ENCODE measurements at places on chromosomes 11 and 22.
A peak's percentile ranks its signal among the peaks of the same experiment; 100 is the strongest.

DNA sequence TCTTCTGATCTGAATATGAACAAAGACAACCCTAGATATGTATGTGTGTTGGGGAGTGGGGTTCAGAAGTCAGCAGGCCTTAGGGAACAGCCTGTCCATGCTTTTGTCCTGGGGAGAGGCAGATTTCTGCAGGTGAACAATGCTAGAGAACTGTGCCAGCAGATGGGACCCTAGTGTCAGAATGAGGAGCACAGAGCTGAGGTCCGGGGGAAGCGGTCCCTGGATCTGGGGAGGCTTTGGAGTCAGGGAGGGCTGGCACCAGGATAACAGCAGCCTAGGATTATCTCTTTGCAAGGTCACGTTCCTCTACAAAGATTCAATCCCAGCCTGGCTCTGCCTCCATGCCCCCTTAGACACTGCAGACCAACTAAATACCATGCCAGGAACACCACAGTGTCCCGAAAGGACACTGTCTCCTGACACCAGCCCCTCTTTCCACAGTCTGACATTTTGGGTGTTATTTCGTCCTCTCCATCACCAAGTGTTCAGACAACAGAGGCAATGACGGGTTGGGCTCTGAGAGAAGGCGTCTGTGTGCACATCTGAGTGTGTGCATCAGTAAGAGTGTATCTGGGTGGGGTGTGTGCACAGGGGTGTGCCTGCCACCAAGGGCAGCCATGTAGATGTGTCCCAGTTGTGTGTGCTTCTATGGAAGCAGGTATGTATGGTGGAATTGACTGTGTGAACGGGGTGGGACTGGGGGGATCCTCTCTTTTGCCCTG, 43.5 kb downstream of the EIF3F start:
- no peak for DNase-seq

DNA sequence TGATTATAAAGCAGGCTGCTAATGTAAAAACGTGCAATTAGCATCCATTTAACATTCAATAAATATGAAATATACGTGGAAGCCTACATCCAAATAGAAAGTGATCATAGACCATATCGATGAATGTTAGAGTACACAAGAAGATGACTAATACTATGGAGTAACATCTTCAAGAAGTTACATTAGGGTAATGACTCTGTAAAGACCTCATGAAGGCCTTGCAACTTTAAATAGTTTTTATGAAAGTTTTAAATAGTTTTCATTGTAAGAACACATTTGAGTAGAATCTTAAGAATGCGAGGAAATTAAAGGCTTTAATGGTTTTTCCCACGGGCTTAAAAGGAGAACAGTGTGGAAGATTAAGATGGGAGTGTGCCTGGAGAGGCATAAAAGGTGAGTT, 1.4 kb downstream of the TRIM34 start:
- DNase-seq, result peak; percentile 61

DNA sequence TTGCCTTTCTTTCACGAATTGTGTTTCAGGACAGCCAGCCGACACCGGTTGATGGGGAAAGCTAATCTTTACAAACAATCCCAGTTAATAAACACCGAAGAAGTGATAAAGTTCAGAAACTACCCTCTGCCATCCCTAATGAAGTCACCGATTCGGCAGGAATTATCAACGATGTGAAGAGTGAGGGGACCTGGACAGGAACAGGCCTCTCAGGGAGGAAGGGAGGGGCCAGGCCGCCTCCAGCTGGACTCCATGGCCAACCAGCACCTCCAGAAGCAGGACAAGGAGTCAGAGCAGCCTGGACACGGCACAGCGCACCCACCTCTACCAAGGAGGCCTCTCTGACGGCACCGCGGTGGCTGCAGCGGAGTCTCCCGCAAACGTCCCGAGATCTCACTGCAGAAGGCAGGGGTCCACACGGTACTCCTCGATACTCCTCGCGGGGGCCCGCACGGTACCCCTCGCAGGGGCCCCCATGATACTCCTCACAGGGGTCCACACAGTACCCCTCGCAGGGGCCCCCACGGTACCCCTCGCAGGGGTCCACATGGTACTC, 3.9 kb downstream of the TOLLIP start:
- no peak for DNase-seq

DNA sequence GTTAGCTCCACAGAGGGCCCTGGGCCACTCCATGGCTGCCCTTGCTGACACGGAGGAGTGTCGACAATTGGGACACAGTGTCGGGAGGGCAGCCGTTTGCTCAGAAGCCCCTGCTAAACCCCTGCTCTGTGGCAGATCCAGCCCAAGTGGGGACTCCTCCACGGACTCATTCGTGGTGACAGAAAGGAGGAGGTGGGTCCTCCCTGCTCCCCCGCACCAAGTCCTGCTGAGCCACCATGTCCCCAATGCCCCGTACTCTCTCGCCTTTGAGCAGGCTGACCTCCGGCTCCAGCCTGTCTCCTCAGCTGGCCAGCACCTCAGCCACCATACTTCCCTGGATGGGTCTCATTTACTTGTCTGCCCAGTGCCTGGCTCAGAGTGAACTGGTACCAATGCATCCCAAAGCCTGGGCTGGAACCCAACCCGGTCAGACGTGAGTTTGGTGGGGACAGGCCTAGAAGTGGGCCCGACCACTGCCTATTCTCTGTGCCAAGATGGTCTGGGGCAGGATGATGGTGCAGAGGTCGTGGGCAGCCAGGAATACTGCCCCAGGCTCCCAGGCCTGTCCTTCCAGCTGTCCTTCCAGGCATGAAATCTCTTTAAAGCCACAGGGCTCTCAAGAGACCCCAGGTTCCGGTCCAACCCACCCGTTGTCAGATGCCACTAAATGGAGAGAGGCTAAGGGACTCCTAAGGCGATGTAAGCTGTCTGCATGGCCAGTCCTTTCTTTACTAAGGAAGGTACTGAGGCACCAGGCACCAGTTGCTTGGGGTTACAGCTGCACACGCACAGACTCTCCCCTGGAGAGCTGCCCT, 4.3 kb downstream of the CBX6 start:
- no peak for DNase-seq

DNA sequence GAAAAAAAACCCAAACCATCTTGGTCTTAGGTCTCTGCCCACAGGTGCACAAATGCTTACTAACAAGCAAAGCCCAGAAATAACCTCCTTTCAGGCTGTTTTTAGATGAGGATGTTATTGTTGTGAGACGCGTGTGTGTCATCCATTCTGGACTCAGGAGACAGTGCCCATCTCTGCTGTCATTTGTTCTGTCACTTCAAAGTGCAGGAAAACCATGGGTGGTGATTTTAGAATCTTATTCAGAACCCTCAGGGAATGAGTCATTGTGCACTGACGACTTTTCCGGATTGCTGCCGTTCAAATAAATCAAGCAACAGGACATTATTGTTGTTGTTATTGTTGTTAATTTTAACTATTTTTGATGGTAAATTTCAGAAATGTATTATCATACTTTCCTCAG, 110.3 kb downstream of the LRRC32 start:
- no peak for DNase-seq

GRCh38 chr11:8772571-8773519, 90.3 kb downstream of the RPL27A start:
- peak; percentile 58 for DNase-seq

DNA sequence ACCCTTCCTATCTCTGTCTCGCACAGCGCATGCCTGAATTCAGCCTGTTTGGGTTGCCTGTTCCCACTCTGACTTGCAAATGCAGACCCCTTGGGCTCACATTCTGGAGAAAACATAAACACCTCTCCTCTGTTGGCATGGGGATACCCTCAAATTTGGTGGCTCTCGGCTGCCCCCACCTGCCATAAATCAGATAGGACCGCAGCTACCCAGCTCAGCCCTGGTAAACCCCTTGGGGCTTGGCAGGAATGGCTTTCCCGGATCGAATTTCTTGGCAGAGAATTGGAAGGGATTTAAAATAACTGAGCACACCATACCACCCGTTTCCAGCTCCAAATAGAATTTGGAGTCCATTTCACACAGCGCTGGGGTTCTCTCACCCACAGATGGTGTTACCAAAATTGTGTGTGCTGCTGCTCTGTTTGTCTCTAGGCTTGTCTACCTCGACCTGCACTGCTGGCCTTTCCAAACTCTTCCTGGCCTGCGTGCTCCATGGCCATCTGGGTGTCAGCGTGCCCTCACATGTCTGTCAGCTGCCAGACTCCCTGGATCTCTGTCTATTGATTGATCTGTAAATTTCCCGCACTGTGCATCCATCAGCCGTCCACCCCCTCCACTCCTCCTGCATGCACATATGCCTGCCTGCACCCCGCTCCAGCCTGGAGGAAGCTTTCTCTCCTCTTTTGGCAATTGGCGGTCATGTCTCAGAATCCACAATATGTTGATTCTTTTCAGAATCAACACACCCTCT, 134.0 kb downstream of the NTM start:
- DNase-seq, result peak; percentile 42

- peak; percentile 42 for DNase-seq
Measured at GRCh38 chr22:20268279-20269012, at the start of gene RTN4R. RTN4R (minus strand) TSS chr22:20268318; CDS start chr22:20268092, 226 bp downstream.

DNA sequence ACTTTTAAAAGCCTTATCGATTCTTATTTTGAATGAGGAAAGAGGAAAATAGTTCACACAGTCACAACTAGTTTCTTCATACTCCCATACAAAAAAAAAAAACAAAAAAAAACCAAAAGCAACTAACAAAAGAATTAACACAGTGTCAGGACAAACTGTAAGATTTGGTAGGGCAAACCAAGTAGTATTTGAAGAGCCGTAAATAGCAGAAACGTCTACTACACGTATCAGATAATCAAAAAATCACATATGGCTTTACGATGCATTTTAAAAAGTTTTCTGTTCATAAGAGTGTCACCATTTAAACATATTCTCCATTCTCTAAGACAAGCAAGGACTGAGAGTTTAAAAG, 2.3 kb downstream of the PICALM start:
- DNase-seq, result no peak

- DNase-seq, result no peak
Measured at GRCh38 chr11:126138636-126139035, 72.8 kb downstream of the RPUSD4 start.

DNA sequence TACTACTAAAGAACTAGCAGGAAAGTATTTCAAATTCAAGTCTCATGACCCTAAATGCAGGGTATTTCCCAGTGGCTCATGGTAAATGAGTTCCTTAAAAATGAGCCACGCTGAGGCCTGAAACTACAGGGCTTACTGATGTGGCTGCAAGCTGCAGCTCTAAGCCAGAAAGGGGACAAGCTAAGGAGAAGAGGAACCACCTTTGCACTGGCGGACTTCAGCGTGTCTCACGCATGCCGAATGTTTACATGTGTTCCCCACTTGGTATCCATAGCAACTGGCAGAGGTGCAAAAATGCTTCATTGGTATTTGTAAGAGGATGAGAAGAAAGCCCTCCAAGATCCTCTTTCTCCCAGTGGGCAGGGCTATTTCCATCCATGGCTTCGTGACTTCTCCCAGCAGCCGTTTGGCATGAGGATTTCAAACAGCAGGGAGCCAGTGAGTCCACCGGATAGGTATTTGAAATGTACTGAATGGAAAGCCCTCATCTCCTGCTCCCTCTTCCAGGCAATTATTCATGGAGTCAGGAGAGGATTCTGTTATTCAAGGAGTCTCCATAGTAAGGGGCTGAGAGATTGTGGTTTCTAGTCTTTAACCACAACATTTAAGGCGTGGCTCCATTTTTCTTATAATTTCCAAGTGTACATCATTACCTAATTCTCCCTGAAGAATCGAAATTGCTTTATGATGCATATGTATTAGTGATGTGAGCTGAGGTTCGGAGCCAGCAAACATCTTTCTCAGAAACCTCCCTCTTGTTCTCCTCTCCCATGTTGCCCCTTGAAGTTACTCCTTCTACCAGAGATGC, 55.3 kb upstream of the CD44 start:
- peak; percentile 100 for DNase-seq

DNA sequence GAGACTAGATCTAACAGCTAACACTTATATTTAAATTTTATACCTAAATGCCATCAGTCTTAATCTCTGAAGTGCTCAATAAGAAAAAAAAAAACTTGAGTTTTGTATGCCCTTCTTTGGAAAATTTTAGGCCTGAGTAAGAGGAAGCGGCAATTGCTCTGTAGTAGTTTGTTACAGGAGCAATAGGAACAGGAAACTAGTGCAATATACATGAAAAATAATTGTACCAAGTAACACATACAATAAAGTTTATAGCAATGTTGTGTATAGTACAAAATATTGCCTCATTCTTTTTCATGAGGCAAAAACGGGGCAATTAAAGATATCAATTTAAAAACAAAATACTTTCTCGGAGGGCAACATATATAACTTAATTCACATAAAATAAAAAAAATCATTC, 19.7 kb downstream of the OR5AK2 start:
- no peak for DNase-seq

Measured in fibroblast of skin of abdomen (primary cell).